Germinal center (tissue), 1 donor: ENCODE measurements at places on chromosomes 5 and 9.

- DNase-seq = no peak
Observed at GRCh38 chr5:119655061-119655460, 25.7 kb downstream of the FAM170A start.

DNA sequence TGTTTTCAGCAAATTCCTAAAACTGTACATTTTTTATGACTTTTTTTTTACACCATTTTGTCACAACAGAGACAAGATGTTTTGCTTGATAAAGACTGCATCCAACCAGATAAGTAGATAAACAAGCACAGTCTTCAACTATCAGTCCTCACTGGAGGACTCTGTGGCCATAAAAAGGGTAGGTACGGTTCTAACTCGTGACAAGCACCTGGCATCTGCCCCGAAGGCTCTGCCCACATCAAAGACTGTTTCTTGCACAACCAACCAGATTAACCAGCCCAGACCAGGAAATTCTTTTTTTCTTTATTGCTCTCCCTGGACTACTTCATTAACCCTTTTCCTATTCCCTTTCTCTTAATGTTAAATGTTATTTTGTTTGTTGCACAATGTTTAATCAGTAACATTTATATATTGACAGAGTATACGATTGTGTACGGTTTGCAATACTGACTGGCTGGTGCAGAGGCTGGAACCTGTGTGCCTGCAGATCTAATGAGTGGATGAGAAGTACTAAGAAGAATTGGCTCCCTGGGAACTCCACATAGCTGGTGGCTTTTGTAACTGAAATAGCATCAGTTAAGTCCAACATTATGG, 74.1 kb downstream of the SERINC5 start:
- DNase-seq = no peak

DNA sequence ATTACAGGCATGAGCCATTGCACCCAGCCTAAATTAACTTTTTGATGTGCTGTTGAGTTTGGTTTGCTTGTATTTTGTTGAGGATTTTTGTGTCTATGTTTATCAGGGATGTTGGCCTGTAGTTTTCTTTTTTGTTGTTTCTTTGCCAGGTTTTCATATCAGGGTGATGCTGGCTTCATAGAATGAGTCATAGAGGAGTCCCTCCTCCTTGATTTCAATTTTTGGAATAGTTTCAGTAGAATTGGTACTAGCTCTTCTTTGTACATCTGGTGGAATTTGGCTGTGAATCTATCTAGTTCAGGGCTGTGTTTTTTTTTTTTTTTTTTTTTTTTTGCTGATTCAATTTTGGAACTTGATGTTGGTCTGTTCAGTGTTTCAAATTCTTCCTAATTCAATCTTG, 1164.3 kb upstream of the DMAC1 start:
- DNase-seq = no peak

DNA sequence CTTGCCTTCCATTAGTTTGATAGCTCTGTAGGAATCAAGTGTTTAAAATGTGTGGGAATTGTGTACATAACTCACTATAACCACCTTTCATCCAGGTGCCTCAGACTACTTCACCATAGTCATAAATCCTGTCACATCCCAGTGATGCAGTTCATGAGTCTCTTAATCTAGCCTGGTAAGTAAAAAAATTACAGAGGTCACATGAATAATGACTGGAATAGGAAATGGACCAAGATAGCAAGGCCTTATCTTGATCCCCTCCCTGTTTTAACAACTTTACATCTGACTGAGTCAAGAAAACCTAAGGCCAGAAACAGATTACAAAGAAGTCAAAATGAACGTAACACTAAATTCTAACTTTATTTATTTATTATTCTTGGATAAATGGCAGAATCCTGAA, 1.5 kb upstream of the RNF145 start:
- no peak for DNase-seq

GRCh38 chr5:27009540-27009915, 28.9 kb downstream of the CDH9 start:
- no peak for DNase-seq

GRCh38 chr9:34370970-34371880, 5.5 kb downstream of the MYORG start:
- peak; percentile 22 for DNase-seq

DNA sequence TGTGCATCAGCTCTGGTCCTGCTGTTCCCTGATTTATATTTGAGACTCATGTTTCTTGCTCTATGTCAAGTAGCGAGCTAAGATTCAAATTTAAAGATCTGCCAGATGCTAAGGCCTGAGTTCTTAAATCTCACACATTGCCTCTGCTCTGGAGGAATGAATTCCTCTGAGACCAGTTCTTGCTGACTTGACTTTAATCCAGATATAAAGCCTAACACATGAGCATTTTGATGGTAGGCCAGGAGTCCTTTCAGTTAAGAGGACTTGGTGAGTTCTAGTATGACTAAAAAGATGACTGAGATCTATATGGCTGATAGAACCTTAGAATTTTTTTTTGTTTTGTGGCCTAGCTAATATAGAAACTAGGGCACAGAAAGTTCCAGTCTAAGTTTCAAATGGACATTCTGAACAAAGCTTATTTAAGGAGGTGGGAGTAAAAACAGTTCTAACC, 1.3 kb upstream of the INIP start:
- DNase-seq = no peak

DNA sequence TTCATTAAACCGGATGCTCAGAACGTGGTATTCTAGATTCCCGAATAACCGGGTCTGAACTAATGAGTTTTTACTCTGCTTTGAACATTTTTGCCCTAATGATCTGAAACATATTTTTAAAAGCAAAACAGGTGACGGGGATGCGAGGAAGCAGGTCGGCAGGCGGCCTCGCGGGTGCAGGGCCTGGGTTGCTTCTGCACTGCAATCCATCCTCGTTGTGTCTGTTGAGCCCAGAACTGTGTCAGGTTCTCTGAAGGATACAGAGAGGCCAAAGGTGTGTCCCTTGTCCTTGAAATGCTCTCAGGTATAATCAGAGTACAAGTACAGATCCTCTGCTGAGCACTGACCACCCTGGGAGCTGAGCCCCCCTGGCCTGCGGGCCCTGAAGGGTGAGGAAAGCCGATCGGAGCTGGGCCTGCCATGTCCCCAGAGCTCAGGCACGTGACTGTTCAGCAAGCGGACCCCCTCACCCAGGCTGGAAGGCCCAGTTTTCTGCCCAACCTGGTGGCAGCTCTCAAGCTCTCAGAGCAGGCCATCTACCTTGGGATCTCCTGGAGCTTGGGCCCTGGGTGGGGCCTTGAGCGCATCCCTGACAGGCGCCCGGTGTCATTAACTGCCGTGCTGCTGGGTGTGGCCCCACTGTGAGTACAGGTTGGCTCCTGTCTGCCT, 151.8 kb downstream of the OLFM1 start:
- no peak for DNase-seq

GRCh38 chr9:16484744-16485143, 385.7 kb downstream of the BNC2 start:
- DNase-seq = no peak

DNA sequence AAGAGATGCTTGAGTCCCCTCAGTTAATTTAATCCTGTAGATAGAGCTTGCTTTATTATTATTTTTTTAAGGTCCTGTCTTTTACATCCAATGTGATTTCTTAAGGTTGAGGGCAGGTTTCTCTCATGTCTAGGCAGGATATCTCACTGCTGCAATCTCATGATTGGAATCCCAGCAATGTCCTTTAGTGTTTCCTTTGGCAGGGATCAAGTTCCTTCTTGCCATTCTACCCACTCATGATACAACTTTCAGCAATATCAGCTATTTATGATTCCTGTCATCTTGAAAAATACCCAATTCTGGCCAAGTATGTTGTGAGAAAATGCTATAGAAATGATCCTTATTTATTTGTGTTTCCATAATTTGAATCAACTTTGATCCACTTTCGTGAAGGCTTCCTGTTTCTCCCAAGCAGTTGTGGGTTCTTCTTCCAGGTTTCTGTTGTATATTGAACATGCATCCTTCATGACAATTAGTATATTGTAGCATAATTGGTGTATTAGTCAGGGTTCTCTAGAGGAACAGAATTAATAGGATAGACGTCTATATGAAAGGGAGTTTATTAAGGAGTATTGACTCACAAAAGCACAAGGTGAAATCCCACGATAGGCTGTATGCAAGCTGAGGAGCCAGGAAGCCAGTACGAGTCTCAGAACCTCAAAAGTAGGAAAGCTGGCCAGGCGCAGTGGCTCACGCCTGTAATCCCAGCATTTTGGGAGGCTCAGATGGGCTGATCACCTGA, 18.4 kb upstream of the VPS13A start:
- DNase-seq = no peak

DNA sequence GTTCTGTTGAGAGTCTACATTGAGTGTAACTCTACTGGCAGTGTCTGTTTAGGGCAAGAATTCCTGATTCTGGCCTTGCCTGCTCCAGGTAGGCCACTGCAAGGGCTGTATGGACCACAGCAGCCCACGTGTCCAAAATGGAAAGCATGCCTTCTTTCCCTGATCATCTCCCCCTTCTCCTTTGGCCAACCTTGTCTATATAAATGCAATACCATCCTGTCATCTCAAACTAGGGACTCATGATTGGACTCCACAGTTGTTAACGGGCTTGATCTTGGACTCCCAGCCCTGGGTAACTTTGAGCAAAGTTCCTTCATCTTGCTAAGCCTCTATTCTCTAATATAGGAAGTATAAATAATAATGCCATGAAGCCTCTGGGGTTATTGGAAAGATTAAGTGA, 533.6 kb downstream of the BNC2 start:
- no peak for DNase-seq

DNA sequence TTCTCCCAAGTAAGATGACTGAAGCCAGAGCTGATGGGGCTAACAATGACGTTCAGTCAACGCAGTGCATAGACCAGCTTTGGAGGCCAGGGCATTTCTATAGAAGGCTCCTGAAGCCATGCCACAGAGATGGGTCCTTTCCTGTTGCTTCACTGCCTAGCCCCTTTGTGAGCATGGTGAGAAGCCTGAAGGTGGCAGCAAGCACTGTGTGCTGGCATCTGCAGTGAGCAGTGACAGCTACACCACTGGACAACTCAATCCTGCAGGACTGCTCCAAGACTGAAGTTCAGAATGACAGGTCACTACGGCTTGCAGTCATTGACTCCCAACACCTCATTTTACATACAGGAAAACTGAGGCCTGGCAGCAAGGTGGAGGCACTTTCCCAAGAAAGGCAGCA, 229.0 kb downstream of the TSSK1B start:
- no peak for DNase-seq

- no peak for DNase-seq
Observed at GRCh38 chr5:153352685-153353219, 137.7 kb upstream of the GRIA1 start.

DNA sequence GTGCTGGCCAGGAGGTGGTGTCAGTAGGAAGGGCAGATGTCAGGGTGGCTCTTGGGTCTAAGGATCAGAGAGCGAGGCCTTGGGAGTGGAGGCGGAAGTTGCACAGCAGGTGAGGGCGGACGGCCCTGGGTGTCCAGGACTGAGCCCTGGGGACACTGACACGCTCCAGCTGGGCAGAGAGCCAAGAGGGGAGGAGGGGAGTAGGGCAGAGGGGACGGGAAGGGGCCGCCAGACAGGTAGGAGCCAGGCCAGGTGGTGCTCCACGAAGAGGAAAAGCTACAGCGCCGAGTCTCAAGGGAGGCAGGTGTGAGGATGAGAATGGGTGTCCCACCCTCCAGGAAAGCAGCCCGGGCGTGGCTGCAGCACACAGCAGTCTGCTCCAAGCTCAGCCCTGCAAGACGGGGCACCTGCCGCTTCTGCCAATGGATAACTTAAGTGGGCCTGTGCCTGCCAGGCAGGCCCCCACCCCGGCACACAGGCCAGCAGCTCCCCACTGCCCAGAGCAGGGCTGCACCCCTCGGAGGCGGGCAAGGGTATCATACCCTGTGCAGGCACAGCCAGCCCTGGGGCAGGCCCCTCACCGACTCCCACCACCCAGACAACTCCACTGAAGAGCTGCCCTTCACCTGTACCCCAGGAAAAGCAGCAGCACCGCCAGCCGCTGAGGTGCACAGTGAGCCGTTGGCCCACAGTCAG, 4.9 kb downstream of the TPRN start:
- DNase-seq = no peak

DNA sequence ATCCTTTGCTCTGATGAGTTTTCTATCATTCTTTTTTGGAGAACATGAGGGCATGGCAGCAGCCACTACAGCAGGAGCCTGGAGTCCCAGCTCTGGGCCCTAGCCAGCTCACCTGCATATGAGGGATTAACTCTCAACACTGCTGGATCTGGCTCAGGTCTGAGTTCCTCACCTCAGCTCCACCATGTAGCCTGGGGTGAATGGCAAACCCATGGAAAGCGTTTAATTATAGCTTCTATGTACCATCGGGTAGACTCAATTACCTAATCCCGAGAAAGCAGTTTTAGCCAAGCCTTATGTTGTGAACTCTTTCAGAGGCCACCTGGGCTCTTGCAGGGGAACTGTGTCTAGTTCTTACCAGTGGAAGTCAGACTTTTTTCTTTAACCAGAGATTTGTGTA, 3.9 kb upstream of the S100Z start:
- DNase-seq = no peak

DNA sequence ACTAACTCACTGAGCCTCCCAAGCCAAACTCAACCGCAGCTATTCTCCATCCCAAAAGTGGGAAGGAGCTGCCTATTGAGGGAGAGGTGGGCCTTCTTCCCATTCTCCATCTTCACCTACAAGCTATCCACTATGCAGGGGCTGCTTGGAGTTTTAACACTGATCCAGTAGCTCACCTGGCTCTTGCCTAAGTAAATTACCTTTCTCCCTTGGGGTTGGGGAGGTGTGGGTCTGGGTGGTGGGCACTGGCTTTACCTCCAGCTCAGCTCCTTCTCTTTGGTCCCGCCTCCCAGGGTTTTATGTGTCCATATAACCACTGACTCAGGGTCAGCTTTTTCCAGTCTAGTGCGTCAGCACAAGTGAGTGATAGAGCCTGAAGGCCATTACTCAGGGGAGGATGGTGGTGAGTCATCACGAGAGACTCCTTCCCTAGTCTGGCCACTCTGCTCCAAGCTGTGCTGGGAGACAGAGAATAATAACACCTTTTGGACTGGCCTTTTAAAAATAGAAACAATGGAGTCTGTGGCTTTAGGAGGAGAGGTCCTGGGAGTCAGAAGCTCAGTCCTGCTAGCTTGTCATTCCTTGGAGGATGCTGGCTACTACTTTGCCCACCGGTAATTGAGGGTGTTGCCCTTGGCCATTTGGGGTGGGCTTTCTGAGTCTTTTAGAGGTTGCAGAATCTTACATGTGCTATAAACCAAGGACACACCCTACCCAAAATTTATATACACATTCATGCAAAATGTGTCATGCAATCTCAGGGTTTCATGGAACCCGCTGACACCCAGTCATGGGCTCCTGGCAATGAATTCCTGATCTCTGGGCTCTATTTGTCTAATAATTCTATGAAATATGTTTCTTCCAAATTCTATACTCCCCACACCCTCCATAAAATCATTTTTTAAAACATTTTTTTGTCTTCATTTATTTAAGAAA, 35.6 kb upstream of the ATP6V1G1 start:
- DNase-seq = no peak

DNA sequence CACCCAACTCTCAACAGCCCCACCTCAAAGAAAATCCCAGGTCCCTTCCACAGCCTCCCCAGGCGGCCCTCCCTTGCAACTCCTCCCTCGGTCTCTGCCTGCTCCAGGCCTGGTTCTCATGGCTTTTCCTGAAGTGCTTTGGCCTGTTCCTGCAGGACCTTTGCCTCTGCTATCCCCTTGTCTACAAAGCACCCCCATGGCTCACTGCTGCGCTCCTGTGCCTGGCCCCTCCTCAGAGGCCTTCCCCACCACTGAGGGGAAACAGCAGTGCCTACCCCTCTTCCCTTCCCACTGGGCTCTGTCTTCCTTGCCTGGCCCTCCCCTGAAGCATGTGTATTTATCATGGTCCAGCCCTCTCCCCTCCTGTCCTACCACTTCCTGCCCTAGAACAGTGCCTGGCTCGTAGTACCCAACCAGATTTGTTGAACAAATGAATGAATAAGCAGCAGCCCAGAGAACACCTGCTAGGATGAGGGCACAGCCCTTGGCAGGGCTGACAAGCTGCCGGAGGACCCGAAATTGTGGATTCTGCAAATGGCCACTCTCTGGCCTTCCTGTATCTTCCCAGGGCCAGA, 68.6 kb upstream of the LRRTM2 start:
- DNase-seq = no peak
